Activated naive CD4-positive, alpha-beta T cell (primary cell): ENCODE measurements at places on chromosomes 2 and 18.
A peak's percentile ranks its signal among the peaks of the same experiment; 100 is the strongest.

DNA sequence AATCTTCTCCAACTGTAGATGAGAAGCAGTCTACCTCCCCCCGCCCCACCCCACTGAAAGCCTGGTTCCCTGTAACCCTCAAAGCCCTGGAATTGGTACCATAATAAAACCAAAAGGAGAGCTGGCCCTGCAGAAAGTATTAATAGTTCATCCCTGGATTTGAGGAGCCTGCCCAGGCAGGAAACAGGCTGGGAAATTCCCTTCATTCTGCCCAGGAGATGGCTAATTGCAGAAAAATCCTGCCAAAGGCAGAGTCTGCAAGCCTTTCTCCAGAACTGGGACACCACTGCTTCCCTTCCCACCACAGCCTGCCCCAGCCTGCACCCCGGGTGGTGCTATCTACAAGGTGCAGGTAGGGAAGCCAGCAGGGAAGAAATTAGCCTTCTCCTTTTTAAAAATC lies 16.3 kb downstream of the GKN2 start:
- no peak for DNase-seq

DNA sequence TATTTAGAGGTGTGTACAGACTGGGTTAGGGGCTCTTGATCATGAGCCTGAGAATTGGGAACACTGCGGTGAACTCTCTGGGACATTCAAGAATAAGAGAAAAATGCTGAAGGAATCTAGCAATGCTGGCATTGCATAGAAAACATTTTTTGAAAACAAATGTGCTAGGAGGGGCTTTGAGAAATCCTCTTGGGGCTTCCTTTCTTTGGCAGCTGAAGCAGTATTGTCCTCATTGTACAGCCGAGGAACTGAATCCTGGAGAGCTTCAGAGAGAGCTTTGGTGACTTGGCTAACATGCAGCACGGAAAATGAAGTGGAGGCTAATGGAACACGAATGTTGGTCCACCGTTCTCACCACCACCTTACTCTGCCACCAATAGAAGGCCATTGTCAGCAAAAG lies 107.3 kb upstream of the EFEMP1 start:
- DNase-seq, result no peak

- DNase-seq, result no peak
Observed at GRCh38 chr2:46813020-46813415, 102.6 kb downstream of the MCFD2 start.

GRCh38 chr2:199596549-199596948 lies 138.8 kb upstream of the SATB2 start:
- DNase-seq, result no peak

GRCh38 chr2:9269695-9270360 lies 63.2 kb downstream of the ASAP2 start:
- no peak for DNase-seq

- DNase-seq, result no peak
Observed at GRCh38 chr18:40925071-40925541, 1029.9 kb upstream of the PIK3C3 start.

- no peak for DNase-seq
Observed at GRCh38 chr2:150944315-150944714, 317.3 kb downstream of the RBM43 start.

DNA sequence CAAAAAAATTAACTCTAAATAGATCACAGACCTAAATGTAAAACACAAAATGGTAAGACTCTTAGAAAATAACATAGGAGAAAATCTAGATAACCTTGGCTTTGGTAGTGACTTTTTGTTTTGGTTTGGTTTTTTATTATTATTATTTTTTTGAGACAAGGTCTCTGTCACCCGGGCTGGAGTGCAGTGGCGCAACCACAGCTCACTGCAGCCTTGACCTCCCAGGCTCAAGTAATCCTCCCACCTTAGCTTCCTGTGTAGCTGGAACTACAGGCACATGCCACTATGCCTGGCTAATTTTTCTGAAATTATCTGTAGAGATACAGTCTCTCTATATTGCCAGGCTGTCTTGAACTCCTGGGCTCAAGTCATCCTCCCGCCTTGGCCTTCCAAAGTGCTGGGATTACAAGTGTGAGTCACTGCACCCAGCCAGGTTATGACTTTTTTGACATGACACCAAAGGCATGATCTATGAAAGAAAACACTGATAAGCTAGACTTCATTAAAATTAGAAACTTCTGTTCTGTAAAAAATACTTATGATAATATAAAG lies 88.0 kb downstream of the HNRNPLL start:
- no peak for DNase-seq

DNA sequence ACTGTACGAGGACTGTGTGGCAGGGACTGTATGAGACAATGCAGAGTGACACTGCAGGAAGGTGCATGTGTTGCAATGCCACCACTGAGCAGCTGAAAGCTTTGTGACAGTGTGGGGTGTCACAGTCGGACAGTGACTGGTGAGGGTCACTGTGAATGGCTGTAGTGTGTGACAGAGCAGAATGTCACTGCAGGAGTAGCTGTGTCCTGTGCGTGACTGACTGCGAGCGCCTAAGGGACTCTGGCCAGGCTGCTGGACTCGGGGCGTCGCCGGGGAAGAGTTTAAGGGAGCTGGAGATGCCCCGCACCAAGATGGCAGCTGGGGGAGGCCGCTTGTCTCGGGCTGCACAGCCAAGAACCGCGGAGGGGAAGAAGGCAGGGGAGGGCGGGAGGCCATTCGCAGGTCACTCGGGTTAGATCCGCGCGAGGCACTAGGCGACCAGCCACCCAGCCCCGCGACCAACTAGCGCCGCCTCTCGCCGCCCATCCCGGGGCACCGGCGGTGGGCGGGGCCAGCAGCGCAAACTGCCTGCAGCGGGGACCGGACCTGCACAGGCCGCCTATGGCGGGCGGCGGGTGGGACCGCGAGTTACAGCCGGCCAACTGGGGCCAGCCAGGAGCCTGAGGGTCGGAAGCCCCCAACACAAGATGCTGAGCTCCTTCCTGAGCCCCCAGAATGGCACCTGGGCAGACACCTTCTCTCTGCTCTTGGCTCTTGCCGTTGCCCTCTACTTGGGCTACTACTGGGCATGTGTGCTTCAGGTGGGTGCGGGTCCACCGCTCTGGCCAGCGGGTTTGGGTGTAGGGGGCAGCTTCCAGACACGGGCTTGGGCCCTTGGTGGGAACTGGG lies at the start of gene ABHD1:
TSS of gene ABHD1 (plus strand) at position 514 of the 849 bp plus-strand sequence. CDS start at position 648, 134 bp downstream.
- DNase-seq, result peak; percentile 54

GRCh38 chr2:145846982-145847381 lies 1327.1 kb upstream of the ZEB2 start:
- no peak for DNase-seq

- DNase-seq, result no peak
Observed at GRCh38 chr2:229715895-229716507, 1.6 kb upstream of the DNER start.
